Retina (tissue), 1 donor: ENCODE measurements at places on chromosomes 7 and 10.
A peak's percentile ranks its signal among the peaks of the same experiment; 100 is the strongest.

GRCh38 chr7:12436896-12437535 is 33.4 kb upstream of the VWDE start:
- peak; percentile 33 for DNase-seq

- DNase-seq: no peak
Measured at GRCh38 chr10:19480353-19480752, 335.9 kb upstream of the PLXDC2 start.

GRCh38 chr7:99395616-99396327 is 12.6 kb downstream of the PDAP1 start:
- no peak for DNase-seq

DNA sequence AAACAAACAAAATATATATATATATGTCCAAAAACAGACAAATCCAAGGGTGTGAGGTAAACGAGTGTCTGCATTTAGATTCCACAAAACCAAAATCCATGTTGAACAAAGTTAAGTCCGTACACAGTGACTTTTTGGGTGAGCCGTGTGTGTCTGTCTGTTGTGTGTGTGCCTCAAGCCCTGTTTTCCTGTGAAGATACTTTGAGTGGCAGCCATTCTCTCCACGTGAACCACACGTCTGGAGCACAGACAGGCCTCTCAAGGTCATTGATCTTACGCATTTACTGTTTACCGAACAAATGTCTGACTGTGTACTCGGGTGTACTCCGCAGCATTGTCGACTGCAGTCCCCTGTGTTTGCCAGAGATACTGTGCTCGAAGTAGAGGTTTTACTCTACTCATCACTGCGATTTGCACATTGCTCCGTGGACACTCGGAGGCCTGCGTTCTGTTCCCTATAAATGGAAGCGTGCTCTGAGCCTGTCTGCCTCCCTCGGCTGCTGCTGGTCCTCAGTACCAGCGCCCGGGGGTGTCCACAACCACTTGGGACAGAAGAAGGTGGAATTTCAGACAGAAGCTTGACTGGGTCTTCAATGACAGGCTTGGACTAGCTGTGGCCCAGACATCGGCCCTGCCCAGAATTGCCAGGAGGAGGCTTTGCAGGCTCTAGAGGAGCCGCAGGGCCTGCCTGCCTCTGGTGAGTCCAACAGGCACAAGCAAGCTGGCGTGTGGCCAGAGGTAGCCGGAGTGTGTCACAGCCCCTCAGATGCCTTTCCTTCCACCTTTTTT is 22.1 kb downstream of the CYP17A1 start:
- DNase-seq: no peak

DNA sequence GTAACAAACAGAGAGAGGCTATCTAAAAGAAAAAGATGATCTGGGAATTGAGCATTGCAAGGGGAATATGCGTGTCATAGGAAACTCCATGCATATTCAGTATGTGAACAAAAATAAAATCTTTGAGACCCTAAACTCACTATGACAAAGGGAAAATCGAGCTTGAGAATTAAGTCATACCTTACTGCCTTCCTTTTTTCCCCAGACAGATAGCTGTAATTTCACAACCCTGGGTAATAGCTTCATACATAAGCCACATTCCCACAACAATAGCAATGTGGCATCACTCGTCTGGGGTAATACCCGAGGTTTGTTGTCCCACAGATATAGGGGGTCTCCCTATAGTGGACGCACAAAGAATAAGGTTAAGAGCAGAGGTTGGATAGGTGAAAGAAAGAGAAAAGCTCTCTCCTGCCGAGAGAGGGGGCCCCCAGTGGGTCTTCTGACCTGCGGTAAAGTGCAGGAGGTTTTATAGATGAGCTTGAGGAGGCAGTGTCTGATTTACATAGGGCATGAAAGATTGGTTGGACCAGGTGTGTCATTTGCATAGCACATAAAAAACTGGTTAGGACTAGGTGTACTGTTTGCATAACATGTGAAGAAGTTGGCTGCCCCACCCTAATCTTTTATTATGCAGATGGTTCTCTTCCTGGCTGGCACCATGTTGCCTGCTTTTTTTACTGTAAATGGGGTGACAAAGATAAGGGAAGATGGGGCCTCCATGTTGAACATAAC is 11.6 kb downstream of the CYP3A43 start:
- DNase-seq: no peak

GRCh38 chr10:87639493-87639892 is 20.2 kb upstream of the PAPSS2 start:
- no peak for DNase-seq

- DNase-seq: no peak
Measured at GRCh38 chr7:131188367-131189339, 139.0 kb upstream of the MKLN1 start.

DNA sequence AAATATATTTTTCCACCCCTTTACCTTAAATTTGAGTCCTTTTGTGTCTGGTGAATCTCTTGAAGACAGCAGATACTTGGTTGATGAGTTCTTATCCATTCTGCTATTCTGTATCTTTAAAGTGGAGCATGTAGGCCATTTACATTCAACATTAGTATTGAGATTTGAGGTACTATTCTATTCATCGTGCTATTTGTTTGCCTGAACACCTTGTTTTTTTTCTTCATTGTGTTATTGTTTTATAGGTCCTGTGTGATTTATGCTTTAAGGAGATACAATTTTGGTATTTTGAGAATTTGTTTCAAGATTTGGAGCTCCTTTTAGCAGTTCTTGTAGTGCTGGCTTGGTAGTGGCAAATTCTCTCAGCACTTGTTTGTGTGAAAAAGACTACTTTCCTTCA is 29.9 kb downstream of the GDI2 start:
- no peak for DNase-seq

GRCh38 chr10:126919426-126919825 is 14.2 kb downstream of the DOCK1 start:
- no peak for DNase-seq

DNA sequence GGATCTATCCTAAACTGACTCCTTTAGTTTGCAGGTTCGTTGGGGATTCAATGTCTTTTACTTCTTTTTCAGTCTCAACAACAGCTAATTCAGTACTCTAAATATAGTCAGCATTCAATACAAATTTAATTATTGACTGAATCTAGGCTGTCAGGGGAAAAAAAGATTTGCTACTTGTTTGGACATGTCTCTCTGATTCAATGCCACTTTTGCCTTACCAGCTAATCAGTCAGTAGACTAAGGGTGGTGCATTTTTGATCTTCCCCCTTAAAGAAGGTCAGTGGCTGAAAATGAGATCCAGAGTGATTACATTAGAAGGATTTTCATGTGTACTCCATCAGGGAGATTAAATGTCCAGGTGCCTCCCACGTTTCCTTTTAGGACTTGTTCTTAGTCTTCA is 145.1 kb downstream of the C1GALT1 start:
- no peak for DNase-seq

DNA sequence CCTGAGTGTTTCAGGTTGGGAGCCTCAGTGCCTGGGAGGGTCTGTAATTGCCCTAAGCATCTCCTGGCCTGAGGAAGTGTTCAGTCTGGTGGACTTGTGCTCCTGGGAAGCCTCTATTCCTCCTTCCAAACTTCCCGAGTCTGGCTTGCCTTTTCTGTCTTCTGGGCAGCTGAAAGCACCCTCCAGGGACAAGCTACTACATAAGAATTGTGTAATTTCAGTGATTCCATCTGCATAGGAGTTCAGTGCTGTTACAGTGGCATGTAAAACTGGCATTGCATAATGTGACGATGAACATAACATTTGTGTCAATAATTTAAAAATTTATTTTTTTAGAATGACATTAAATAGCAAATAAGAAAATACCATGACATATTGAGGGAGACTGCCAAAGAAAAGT is 109.3 kb downstream of the AOAH start:
- DNase-seq: no peak

GRCh38 chr10:20839141-20839540 is 58.0 kb downstream of the NEBL start:
- DNase-seq: no peak

- no peak for DNase-seq
Measured at GRCh38 chr7:2546776-2547586, 8.3 kb downstream of the BRAT1 start.

- DNase-seq: no peak
Measured at GRCh38 chr7:33979807-33980355, 74.5 kb downstream of the BMPER start.

DNA sequence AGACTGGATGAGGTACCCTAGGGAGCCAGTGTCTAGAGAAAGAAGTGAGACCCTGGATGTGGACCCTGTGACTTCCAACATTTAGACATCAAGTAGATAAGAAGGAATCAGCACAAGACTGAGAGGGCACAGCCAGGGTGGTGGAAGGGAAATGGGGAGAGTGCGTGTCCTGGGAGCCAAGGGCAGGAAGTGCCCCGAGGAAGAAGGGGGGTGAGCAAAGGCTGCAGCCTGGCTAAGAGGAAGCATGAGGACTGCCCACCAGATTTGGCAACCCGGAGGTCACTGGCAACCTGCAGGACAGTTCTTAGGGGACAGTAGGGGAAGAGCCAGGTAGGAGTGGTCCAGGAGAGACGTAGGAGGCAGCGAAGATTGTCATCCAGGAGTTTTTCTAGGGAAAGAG is 14.8 kb downstream of the COL13A1 start:
- DNase-seq: no peak

GRCh38 chr10:28692050-28692449 is 14.7 kb downstream of the BAMBI start:
- no peak for DNase-seq

- no peak for DNase-seq
Measured at GRCh38 chr10:6411436-6411835, 168.6 kb downstream of the PRKCQ start.

DNA sequence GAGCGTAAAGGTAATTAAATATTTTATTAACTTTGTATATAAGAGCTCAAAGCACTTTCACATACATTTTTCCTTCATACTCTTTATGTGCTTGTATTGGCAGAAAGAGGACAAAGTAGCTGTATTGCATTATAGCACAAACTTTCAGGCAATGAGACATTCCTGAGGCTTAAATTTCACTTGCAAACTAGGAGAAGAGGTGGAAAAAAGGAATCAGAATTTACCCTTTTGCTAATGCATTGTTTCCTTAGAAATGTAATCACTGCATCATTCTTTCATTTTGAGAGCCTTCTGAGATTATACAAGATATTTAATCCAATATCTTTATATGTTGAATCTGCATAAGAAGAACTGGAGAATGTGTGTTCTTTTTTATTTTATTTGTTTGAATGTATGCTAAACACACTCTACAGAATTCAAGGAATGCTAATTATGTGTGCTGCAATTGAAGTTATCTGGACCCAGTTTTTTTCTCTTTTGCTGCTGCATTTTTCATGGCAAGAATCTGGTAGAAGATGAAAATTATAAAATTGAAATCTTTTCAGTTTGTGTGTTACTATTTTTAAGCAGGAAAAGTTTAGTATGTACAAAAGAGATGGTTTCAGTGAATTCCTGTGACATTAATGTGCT is 185.1 kb downstream of the NXPH1 start:
- no peak for DNase-seq

GRCh38 chr10:48507933-48508790 is 96.7 kb downstream of the ARHGAP22 start:
- no peak for DNase-seq

- no peak for DNase-seq
Measured at GRCh38 chr10:47095848-47096612, 184.8 kb downstream of the PTPN20 start.

GRCh38 chr7:90568213-90568612 is 27.9 kb upstream of the CDK14 start:
- DNase-seq: no peak

GRCh38 chr7:139525239-139525638 is 1.8 kb downstream of the CLEC2L start:
- no peak for DNase-seq

DNA sequence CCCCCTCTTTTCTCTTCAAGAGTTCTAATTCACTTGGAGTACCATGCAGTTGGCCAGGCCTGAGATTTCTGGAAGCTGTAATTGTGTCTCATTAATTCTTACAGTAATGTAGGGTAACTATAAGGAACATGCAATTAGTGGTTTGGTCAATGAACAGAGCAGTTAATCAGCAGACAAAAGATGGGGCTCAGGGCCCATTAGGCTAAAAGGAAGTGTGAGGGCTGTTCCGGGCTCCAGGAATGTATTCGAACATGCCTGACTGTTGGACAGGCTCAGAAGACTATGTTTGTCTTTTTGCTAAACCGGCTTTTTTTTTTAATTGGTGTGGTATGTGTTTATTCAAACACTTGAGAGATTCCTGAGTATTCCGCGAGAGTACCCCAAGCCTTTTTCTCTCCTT is 42.5 kb upstream of the FZD8 start:
- peak; percentile 80 for DNase-seq

- no peak for DNase-seq
Measured at GRCh38 chr7:151469281-151469680, 29.3 kb upstream of the CRYGN start.

DNA sequence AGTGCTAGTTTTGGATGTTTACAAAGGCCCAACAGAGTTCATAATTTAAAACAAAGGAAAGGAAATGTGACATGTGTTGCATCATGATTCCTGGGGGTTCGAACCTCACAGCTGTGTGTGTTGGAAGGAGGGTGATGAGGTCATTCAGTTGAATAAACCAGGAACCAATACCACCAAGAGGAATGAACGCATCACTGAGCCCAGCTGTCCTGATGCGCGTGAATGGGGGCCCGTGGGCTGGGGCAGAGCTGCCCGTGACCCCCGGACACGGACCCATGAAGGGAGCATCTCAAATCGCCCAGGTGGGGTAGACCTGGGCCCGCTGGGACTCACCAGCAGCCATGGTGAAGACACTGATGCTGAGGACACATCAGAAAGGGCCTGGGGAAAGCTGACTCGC is 33.0 kb downstream of the BRI3 start:
- DNase-seq: no peak

DNA sequence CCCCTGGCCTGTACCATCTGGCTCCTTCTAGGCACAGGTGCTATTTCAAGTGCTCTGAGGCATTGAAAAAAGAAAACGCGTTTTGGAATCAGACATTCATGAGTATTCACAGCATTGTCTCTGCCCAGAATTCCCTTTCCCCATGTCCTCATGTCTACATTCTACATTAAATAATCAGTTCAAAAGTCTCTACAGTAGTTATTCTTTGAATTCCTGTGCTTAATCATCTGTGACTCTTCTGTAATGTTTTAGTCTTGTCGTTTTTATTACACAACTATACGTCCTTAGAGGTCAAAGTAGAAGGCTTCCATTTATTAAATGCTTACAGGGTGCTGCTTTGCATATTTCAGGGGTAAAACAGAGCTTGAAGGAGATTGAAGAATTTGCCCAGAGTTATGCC is 95.7 kb downstream of the BICC1 start:
- no peak for DNase-seq

GRCh38 chr7:79182283-79182682 is 271.2 kb downstream of the MAGI2 start:
- DNase-seq: no peak

GRCh38 chr10:85713885-85714284 is 652.7 kb downstream of the GRID1 start:
- no peak for DNase-seq

GRCh38 chr7:146119002-146119401 is 2.4 kb downstream of the CNTNAP2 start:
- DNase-seq: no peak

GRCh38 chr10:72255977-72256729 is 17.6 kb upstream of the DDIT4 start:
- DNase-seq: no peak

DNA sequence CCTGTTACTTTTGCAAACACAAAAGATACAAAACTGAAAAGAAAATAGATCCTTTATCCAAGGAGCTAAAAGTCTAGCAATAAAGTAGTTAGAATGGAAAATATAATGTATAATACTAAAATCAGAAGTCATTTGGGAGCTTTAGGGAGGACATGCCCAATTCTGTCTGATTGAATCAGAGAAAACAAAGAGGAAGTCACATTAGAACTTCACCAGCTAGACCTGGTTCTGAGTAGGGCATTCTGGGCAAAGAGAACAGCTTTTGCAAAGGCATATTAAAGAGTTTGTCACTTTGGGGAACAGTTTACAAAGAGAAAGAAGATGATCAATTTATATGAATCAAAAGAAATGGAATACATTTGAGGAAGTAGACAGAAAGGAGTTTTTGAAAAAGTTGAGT is 107.0 kb upstream of the PRSS1 start:
- no peak for DNase-seq
